ENCODE measurements at places on chromosomes 3 and 15.

DNA sequence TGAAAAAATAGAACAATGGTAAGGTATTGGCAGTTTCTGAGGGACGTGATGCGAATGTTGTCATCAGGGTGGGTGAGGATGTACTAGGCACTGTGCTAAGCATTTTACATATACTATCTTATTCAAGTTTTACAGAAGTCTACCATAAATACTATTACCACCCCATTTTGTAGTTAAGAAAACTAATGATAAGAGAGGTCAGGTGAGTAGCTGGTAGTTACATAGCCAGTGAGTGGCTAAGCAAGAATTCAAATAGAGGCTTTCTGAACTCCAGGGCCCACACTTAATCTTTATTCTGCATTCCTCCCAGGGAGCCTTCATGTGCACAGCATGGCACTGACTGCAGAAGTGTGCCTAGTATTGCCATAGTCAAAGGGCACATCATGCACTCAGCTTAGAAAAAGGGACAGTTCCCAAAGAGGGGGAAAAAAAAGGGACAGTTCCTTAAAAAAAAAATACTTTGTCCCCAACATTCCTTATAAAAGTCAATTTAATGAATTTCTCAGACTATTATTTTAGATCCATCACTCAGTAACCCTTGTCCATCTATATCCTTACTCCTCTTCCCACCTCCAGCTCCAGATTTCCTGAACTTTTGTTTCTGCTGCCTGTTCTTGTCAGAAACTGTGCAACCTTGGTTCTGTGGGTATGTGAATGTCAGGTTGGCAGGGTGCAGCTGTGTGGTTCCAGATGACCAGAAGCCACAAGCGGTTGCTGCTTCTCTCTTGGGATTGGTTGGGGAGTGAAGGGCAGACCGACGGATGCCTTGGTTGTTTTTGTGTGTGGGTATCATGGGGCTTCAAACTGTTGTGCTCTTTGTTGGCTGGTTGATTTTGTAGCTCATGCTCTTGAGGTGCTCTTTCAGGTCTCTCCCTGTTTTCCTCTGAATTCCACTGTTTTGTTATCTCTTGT lies 8.3 kb downstream of the MAPKBP1 start:
- DNase-seq, result no peak

DNA sequence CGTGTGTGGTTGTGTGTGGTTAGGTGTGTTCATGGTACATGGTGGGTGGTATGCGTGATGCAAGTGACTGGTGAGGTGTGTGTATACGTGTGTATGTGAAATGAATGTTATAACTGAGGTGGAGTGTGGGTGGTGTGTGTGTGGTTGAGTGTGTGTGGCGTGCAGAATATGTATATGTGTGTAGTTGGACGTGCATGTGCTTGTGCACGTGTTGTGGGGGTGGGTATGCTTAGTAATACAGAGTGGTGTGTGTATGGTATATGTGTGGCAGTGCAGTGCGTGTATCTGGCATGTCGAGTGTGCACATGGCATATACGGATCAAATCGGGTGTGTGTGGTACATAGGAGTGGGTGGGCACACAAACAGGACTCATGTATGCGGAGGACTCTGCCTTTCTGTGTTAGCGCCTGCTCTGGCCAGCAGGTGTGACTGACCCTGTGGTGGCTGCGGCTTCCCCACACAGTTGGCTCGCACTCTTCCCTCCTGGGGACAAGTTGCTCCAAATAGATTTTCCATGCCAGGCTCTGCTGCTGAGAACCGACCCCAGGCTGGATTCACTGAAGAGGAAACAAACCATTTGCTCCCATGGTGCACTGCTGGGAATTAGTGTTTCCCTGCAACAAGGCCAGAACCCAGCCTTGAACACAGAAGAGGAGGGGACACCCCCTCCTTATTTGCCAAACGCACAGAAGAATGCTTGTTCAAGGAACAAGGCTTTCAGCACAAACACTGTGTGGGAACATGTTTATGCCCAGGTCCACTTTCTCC lies 1.2 kb upstream of the C3orf70 start:
- DNase-seq, result no peak

DNA sequence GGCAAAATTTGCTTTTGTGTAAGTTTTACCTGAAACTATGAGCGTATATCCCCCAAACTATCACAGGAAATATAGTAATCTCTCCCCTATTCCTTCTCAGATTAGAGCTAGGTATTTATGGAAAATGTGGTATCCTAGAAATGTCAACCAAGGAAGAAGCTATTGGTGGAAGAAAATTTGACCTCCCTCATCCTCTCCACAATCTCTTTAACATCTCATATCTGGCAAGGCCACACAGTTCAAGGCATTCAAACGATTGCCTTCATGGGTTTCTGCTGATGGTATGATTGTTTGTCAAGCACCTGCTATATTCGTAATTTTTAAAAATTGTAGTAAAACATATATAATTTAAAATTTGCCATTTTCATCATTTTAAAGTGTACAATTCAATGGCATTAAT lies 27.5 kb upstream of the DRD3 start:
- no peak for DNase-seq

- peak; percentile 89 for DNase-seq
These were observed 104.5 kb downstream of the RPLP1 start for GRCh38 chr15:69557020-69557706.

- no peak for DNase-seq
These were observed 26.5 kb downstream of the KLF13 start for GRCh38 chr15:31352911-31353811.

DNA sequence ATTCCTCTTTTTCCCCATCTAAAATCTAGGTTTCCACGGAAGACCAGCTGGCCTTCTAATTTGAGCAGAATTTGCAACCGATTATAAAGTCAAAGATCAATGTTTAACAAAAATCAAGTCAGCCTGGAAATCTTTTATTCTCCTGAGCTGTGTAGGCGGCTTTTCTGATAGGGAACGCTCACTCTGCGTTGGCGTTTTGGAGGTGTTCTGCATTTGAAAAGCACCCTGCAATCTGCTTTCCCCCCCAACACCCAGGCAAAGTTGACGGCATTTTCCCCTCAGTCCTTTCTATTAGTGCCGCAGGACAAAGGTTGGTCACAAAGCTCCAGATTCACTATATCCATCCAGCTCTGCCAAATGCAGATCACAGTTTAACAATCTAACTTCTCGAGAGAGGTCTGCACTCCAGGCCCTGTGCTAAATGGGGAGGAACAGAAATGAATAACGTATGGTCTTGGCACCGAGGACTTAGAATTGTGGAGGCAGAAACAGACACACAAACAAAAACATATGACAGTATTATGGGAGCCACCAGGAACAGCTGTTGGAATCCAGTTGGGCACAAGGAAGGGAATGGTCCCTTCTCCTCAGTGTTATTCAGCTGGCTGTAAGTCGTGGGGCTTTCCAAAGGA lies 50.4 kb upstream of the LARS2 start:
- DNase-seq, result no peak

GRCh38 chr3:111601810-111602209 lies 6.7 kb upstream of the ZBED2 start:
- DNase-seq, result no peak

- DNase-seq, result no peak
These were observed 21.7 kb downstream of the MED12L start for GRCh38 chr3:151107177-151107576.

GRCh38 chr15:60413231-60413824 lies 15.5 kb upstream of the ANXA2 start:
- no peak for DNase-seq

DNA sequence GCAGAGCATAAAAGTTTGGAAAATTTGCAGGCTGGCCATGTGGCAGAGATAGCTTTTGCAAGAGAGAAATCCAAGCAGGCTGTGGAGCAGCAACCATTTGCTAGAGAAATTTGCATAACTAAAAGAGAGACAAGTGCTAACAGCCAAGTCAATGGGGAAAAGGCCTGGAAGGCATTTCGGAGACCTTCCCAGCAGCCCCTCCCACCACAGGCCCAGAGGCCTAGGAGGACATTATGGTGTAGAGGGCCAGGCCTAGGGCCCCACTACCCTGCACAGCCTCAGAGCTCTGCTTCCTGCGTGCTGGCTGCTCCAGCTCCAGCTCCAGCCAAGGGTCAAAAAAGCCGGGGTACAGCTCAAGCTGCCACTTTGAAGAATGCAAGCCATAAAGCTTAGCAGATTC lies 82.7 kb downstream of the MYO5A start:
- DNase-seq, result no peak

DNA sequence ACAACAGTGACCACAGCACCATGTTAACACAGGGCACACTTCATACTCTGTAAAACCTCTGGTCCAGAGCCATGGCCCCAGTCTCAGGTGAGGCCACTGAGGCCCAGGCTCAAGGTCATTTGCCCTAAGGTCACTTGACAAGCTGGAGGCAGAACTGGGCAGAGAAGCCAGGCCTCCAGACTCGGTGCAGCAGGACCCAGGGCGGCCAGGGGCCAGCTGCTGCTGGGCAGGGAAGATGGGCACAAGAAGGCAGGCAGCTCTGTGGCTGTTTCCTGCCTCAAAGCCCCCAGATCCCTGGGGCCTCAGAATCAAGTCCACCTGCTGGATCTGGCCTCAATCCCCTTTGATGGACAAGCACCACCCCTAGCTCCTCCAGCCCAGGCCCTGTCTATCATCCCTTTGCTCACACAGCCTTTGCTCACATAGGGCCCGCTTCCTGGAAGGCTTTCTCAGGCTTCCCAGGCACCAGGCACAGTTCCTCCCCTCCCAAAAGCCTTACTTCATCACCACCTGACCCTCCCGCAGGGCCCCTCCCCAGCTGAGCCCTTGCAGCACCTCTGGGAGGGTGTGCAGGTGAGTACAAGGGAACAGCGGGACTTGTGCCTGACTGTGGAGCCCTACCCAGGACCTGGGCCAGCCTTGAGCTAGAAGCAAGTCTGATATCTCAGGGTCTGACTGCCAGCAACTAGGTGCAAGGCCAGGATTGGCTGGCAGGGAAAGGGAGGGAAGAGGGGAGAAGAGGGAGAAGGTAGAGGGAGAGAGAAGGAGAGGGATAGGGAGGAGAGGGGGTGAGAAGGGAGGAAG lies 38.0 kb upstream of the LINGO1 start:
- no peak for DNase-seq

- no peak for DNase-seq
These were observed 15.0 kb upstream of the MINDY4B start for GRCh38 chr3:150920236-150920635.

- no peak for DNase-seq
These were observed 4.6 kb upstream of the SKIL start for GRCh38 chr3:170352936-170353335.

DNA sequence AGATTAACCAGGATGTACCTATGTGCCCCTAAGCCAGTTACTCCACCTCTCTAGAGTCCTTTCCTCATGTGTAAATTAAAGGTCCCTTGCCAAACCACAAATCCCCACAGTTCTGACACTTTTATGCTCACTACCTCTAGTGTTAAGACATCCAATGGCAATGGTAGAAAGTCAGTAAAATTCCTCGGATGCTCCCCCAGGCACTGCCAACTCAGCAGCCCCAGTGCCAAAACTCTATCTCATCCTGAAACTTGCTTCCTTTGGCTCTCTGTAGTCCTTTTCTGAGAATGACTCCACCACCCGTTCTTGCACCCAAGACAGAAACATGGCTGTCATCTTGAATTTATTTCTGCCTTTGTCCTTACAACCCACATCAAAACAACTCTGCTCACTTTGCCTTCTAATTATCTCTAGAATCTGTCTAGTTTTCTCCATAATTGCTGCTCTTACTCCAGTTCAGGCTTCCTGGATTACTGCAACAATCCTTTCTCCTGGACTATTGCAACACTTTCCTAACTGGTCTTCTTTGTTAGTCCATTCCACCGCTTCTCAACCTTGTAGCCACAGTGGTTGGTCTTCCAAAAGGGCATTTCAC lies 41.6 kb downstream of the MB21D2 start:
- DNase-seq, result no peak

GRCh38 chr3:73046195-73046594 lies 15.3 kb upstream of the EBLN2 start:
- DNase-seq, result no peak

- no peak for DNase-seq
These were observed 281.7 kb downstream of the XXYLT1 start for GRCh38 chr3:194989241-194989640.

GRCh38 chr15:50543556-50543955 lies 2.9 kb downstream of the USP50 start:
- DNase-seq, result no peak

DNA sequence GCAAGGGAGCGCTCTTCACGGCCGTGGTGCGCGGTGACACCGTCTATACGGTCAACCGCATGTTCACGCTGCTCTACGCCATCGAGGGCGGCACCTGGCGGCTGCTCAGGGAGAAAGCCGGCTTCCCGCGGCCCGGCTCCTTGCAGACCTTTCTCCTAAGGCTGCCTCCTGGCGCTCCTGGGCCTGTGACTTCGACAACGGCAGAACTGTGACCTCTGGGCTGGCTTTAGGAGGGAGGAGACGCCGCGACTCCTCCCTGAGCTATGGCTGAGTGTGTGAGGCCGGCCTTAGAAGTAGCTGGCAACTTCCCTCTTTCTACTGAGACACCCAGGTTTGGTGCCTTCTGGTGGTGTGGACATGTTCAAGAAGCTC lies 1.4 kb downstream of the KBTBD13 start:
- DNase-seq, result no peak

DNA sequence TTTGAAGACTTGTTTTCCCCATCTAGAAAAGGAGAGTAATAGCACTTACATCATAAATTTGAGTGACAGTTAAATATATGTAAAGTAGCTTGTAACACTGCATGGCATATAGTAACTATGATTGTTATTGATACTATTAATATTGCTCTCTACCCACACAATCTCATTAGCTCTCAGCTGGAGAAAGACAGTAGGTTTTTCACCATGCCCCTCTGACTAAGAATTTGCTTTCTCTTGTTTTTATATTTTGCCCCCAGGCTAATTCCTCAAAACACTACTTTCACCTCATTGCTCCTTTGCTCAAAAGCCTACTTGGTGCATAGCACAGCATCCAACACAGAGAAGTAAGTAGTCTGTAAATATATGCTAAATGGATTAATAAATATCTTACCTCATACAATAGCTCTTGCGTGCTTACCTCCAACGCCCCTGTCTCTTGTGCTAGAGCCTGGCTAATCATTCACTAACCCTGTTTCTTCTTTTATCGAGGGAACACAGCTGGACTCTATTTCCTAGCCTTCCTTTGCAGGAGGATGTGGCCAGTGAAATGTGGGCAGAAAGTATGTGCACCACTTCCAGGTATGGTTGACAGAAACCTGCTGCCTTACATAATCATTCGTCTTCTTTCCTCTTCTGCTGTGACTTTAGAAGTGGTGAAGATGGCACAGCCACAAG lies 190.0 kb downstream of the PLCH1 start:
- DNase-seq, result no peak

DNA sequence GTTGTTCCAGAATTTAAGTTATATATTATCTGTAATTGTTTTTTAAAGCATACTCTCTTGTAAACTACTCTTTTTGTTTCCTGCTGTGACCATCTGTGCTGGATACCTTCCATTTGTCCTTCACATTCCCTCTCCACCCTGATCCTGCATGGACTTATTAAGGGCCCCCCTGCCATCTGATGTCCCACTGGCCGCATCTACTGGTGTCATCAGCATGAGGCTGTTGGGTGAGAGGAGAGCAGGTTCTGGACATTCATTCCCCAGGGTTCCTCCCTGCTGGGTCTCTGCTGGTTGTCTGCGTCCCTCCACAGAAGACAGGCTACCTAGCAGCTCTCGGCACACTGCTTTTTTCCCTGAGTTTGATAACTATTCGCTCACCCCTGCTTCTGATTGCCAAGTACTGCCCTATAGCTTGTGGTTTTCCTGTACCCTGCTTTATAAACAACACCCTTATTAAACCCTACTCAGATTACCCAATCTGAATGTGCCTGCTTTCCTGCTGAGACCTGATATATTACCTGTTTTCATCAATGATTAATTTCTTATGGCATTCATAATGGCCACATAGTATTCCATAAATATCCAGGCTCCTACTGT lies 7.7 kb downstream of the CMTM8 start:
- DNase-seq, result no peak

Data from NCI-H1436 treated with DMSO at 0.1 percent for 48 hours (cell line).